ENCODE measurements at places on chromosomes 2 and 18. TPM values are rescaled to one million over a fixed set of nuclear protein-coding genes. Genes with fewer than 3 reads are reported as not detected.

Gene ZNF24
- 50.9 TPM for total RNA-seq

Gene LYPD1
- not detected for total RNA-seq

DNA sequence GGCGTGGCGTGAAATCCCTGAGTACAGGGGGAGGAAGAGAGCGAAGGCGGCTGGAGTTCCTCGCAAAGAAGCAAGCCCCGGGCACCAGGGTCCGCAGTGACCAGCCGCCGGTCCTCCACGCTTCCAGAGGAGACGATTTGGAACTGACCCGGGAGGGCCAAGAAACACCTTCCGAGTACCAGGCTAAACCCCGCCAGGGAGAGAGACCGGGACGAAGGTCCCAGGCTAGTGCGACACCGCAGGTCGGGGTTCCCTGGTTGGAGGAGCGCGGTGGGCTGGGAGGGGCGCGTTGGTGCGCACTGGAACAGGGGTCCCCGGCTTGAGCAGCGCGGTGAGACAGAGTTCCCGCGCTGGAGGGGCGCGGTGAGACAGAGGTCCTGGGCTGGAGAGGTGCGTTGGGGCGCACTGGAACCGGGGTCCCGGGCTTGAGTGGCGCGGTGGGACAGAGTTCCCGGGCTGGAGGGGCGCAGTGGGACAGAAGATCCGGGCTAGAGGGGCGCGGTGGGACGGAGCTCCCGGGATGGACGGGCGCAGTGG, 901 bp downstream of the WDFY1 start:
- peak; percentile 58 for DNase-seq

DNA sequence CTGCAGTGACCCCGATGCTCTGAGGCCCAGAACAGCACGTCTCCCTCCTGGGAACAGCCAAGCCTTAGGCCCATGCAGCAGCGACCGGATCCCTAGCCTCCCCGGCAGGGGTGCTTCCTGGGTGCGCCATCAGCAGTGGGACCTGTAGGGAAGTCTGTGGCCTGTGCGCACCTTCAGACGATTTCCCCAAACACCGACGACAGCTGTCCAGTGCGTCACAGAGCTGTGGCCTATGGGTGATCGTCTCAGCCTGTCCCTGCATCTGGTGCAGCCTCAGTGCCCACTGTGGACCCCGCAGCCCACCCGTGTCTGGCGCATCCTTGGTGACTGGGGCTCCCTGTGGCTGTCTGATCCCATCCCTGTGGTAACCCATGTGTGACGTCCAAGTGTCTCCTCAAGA, 9.0 kb downstream of the GPC1 start:
- no peak for DNase-seq

GRCh38 chr2:162697111-162697510, 141.5 kb downstream of the KCNH7 start:
- no peak for DNase-seq

- DNase-seq: no peak
Observed at GRCh38 chr18:22355598-22355997, 62.1 kb downstream of the CTAGE1 start.

GRCh38 chr2:62266433-62267038, 70.6 kb downstream of the B3GNT2 start:
- DNase-seq: no peak

All from activated CD4-positive, alpha-beta T cell treated with anti-CD3 and anti-CD28 coated beads for 36 hours (primary cell).